T-helper 17 cell (primary cell): ENCODE measurements at places on chromosomes 6 and 20. TPM values are rescaled to one million over a fixed set of nuclear protein-coding genes. Genes with fewer than 3 reads are reported as not detected.

SIRPD gene
- total RNA-seq, result not detected

MAS1 gene
- not detected for total RNA-seq

IER3 gene
- 11.3 TPM for total RNA-seq

PCK1 gene
- not detected for total RNA-seq

RCAN2 gene
- total RNA-seq, result not detected

- H3K27me3 ChIP-seq, result no peaks in the 10 kb centered on the region
- H3K36me3 ChIP-seq, result peaks cover 3% of the 10 kb centered on the region
- peak overlapping the region; percentile 68 for H3K4me3 ChIP-seq
- DNase-seq, result no peak
- H3K4me1 ChIP-seq, result peaks cover 47% of the 10 kb centered on the region
- peak overlapping the region; percentile 86 for H3K27ac ChIP-seq
These were observed 3.3 kb downstream of the MAPRE1 start for GRCh38 chr20:32823078-32823477.

GRCh38 chr6:6006428-6007365 is at the start of gene NRN1:
TSS of gene NRN1 (minus strand) at chr6:6006925. CDS start at chr6:6006749, 176 bp downstream.
- peaks cover 69% of the 10 kb centered on the region for H3K27me3 ChIP-seq
- peaks cover 5% of the 10 kb centered on the region for H3K36me3 ChIP-seq
- H3K4me3 ChIP-seq, result peak within 1 kb of the TSS; percentile 87
- H3K27ac ChIP-seq, result peak within 1 kb of the TSS; percentile 81
- no peak for DNase-seq

DNA sequence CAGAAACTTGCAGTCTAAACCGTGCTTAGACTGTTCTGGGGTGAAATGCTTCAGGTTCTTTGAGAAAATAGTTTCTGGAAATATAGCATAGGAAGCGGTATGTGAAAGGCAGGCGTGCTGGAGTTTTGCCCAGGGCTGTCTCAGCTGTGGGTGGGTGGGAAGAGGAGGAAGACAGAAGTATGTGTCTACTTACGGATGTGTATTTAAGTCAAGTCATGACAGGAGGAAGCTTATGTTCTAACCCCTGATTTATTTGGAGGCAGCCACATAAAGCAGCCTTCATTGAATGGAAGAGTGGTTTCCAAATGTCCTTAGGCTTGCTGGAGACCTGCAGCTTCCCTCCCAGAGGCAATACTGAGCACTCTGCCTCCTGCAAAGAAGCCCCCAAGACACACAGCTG is 345.8 kb upstream of the PRND start:
- H3K4me3 ChIP-seq, result no peak overlapping the region
- peaks cover 28% of the 10 kb centered on the region for H3K27me3 ChIP-seq
- H3K4me1 ChIP-seq, result no peaks in the 10 kb centered on the region
- no peak for DNase-seq
- H3K27ac ChIP-seq, result no peak overlapping the region
